ENCODE measurements at places on chromosomes 5 and 9. TPM values are rescaled to one million over a fixed set of nuclear protein-coding genes. Genes with fewer than 3 reads are reported as not detected.

NTRK2 gene
- total RNA-seq = 27.5 TPM

SNCAIP gene
- total RNA-seq = 1.0 TPM

SHC3 gene
- 0.26 TPM for total RNA-seq

PCA3 gene
- 0.65 TPM for total RNA-seq

NSG2 gene
- not detected for total RNA-seq

SPATA31A7 gene
- total RNA-seq = not detected

GLDC gene
- total RNA-seq = 0.22 TPM

FREM1 gene
- total RNA-seq = 0.22 TPM

RLN1 gene
- total RNA-seq = not detected

TNIP1 gene
- total RNA-seq = 65.8 TPM

KCNIP1 gene
- total RNA-seq = not detected

CDC25C gene
- 3.4 TPM for total RNA-seq

ELOVL7 gene
- total RNA-seq = 0.13 TPM

ARHGEF37 gene
- total RNA-seq = 1.6 TPM

THBS4 gene
- 1.0 TPM for total RNA-seq

HSD17B3 gene
- total RNA-seq = not detected

CCNJL gene
- total RNA-seq = 0.13 TPM

LCP2 gene
- not detected for total RNA-seq

EIF4E1B gene
- total RNA-seq = not detected

TMEM174 gene
- total RNA-seq = not detected

NAIP gene
- 7.8 TPM for total RNA-seq

F2RL1 gene
- not detected for total RNA-seq

BAAT gene
- not detected for total RNA-seq

PCDHB9 gene
- 0.91 TPM for total RNA-seq

NMUR2 gene
- total RNA-seq = not detected

LCN1 gene
- total RNA-seq = not detected

KIF2A gene
- total RNA-seq = 64.2 TPM

PIP5KL1 gene
- 3.9 TPM for total RNA-seq

FANCG gene
- 12.2 TPM for total RNA-seq

TUSC1 gene
- total RNA-seq = 9.3 TPM
